Eye (tissue), 1 donor: ENCODE measurements at places on chromosomes 13 and 19.

DNA sequence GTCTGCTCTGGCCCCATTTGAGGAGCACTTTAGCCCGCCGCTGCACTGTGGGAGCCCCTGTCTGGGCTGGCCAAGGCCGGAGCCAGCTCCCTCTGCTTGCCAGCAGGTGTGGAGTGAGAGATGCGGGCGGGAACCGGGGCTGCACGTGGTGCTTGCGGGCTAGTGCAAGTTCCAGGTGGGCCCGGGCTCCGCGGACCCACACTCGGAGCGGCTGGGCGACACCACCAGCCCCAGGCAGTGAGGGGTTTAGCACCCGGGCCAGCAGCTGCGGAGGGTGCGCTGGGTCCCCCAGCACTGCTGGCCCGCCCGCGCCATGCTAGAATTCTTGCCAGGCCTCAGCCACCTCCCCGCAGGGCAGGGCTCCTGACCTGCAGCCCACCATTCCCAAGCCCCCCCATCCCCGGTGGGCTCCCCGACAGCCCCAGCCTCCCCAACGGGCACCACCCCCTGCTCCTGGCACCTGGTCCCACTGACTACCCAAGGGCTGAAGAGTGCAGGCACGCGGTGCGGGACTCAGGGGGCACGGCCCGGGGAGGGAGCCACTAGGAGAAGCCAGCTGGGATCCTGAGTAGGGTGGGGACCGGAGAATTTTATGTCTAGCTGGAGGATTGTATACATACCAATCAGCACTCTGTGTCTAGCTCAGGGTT, 19.1 kb downstream of the COMMD6 start:
- no peak for DNase-seq

DNA sequence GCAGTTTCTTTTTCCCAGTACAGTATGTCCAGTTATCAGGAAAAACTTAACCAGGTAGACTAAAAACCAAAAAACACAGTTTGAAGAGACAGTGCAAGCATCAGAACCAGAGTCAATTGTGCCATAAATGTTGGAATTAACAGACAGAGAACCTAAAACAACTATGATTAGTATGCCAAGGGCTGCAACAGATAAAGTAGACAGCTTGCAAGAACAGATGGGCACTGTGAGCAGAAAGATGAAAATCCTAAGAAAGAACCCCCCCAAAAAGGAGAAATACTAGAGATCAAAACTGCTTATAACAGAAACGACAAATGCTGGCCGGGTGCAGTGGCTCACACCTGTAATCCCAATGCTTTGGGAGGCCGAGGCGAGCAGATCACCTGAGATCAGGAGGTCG, 47.1 kb upstream of the KLF5 start:
- no peak for DNase-seq

DNA sequence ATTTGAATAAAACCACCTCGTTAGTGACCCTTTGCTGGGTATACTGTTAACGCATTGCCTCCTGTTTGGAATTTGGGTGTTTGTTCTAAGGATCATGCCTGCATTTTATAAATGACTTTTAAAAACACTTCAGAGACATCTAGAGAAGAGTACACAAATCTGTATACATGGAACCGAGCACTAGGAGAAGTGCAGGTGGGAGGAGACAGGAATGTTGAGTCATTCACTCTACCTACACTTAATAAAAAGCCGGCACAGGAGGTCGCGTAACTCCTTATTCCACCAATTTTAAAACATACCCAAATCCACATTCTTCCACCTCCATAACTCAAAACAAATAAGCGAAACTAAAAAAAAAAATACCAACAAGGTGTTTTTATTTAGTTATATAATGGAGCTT, 48.6 kb downstream of the FGF9 start:
- no peak for DNase-seq

- DNase-seq, result no peak
Measured at GRCh38 chr19:38922482-38922881, 8.1 kb downstream of the SARS2 start.

DNA sequence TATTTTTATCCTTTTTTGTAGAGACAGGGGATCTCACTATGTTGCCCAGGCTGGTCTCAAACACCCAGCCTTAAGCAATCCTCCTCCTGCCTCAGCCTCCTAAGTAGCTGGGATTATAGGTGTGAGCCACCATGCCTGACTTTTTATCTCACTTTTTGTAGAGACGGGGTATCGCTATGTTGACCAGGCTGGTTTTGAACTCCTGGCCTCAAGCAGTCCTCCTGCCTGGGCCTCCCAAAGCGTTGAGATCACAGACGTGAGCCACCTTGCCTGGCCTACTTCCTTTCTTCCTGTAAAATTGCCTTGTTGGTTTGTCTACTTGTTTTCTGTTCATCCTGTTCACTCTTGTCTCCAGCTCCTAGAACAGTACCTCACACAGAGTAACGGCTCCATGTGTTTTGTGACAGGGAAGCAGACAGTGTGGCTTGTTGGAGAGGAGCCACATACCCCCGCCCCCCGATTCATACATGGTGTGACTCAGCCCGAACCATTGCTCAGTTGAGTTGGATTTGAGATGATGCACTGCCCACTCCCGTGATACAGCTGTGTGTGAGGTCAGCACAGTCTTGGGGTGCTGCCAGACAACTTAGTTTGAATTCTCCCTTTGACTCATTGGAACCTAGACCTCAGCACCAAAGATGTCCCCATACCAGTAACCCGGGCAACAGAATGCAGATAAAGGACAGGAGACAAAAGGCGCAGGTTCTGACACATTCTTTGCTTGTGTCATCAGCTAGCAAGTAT, 34.2 kb downstream of the GPR42 start:
- no peak for DNase-seq

DNA sequence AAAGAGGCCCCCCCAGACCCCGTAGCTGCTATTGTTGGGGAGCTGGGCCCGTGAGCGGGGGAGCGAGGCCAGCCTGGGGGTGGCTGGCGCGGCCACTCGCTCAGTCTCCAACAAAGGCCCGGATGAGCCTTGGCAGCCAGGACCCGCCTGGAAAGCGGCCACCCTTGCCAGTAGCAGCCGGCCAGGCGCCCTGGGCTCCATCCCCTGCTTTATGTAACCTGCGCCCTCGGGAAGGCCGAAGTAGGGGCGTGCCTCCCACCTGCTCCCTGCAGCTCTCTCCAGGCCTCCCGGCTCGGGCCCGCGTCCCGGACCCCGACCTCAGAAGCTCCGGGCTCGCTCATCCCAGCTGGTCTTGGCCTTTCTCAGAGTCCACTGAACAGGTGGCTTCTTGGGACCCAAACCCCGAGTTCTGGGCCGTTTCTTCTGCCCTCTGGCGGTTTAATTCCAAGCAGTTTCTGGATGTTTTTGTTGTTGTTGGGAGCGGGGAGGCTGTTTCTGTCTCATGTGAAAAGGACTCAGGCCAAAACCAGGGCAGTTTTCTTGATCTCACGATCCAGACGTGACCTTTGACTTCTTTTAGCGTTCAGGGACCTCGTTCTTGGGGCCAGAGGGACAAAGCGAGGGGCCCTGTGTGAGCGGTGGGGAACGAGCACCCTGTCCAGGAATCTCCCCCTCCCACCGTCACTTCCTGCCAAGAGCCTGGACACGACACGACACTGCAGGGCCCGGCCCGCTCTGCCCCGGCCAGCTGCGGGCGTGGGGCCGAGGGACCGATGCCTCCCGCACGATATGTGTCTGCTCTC, 1.2 kb downstream of the CDC34 start:
- DNase-seq, result peak; percentile 88

GRCh38 chr19:41666075-41666474, 22.0 kb downstream of the CEACAM7 start:
- no peak for DNase-seq

GRCh38 chr13:29573190-29573589, 22.3 kb downstream of the SLC7A1 start:
- peak; percentile 58 for DNase-seq

DNA sequence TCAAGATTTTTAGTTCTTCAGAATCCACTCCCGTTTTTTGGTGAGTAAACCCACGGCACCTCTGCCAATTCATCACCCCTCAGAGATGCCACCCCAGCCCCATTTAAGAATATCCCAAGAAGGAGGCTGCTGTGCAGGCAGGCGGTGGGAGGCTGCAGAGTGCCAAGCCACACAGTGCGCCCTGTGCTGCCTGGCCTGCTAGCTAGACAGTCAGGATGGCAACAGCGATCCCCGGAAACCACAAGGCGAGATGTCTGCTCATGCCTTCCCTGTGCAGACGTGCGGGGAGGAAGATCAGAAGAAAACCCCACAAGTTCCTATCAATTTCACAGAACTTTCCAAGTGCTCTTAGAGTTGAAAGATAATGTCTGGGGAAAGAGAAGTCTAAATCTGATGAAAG, 64.8 kb upstream of the GPR183 start:
- no peak for DNase-seq

DNA sequence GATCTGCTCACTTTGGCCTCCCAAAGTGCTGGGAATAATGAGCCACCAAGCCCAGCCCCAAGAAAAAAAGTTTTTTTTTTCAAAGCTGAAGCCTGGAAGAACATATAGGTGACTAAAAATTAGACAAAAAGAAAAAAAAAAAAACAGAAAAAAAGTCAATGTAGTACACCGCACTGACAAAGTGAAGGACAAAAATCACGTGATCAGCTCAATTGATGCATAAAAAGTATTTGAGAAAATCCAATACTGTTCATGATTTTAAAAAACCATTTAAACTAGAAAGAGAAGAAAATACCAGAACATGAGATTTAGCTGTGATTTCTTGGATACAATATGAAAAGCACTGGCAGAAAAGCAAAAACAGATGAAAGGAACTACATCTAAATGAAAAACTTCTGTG, 10.5 kb upstream of the ERVV-2 start:
- DNase-seq, result no peak

GRCh38 chr19:2423915-2424685, 3.3 kb downstream of the TIMM13 start:
- no peak for DNase-seq

- DNase-seq, result no peak
Measured at GRCh38 chr13:46035066-46035465, 17.5 kb downstream of the ZC3H13 start.

GRCh38 chr13:93736081-93736480, 509.5 kb downstream of the GPC6 start:
- DNase-seq, result no peak

- peak; percentile 45 for DNase-seq
Measured at GRCh38 chr19:39941615-39942365, 7.4 kb upstream of the FCGBP start.

GRCh38 chr19:4064496-4065260, 2.0 kb downstream of the ZBTB7A start:
- peak; percentile 68 for DNase-seq

GRCh38 chr19:37217480-37217774, 587 bp upstream of the ZNF383 start:
- DNase-seq, result no peak

GRCh38 chr19:29211562-29212355, 1.2 kb downstream of the UQCRFS1 start:
- peak; percentile 8 for DNase-seq

DNA sequence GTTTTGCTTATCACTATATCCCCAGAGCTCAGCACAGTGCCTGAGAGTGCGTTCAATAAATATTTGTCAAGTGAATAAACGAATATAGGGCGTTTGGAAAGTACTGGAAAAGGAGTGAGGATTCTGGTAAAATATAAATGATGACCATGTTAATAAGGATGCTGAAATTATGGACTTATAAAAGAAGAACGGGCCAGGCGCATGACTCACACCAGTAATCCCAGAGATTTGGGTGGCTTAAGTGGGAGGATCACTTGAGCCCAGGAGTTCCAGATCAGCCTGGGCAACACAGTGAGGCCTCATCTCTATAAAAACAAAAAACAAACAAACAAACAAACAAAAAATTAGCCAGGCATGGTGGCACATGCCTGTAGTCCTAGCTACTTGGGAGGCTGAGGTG, 198.1 kb downstream of the VWA8 start:
- DNase-seq, result no peak
